Activated T-helper 1 cell treated with anti-CD3 and anti-CD28 coated beads, Interleukin-2, amount 50 U/mL, for 16 hours (primary cell): ENCODE measurements at places on chromosomes 3 and 15.

- no peak for DNase-seq
These were observed 132.8 kb downstream of the KCNAB1 start for GRCh38 chr3:156253150-156253549.

DNA sequence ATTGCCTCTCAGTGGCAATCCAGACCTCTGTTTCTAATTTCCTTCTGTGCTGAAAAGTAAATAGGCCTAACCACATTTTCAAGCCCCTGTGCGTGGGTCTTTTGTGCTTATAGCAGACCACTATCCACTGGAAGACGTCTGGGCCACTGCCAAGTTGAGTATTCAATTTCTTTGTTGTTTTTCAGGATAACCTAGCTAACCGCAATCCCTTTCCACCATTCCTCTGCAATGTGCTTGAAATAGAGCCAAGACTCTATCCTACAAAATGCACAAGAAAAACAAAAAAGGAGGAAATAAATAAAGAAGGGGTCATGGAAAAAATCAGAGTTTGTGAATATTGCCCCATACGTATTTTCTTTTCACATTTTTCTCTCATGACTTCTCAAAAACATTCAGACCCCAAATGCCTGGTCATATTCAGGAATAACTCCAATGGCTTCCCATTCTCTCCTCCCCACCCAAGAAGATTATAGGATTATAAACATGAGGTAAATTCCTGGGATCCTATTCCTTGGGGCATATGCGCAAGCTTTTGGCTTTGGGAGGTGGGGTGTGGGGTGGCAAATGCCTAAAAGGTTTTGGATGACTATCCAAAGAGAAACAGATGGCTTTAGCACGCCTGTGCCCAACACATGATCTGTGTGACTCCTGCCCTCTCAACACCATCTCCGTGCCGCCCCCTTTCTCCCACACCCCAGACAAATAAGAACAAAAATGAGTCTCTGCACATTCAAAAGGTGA lies 217.9 kb upstream of the THBS1 start:
- no peak for DNase-seq

GRCh38 chr3:68206524-68207117 lies 552.2 kb upstream of the SUCLG2 start:
- DNase-seq = no peak

DNA sequence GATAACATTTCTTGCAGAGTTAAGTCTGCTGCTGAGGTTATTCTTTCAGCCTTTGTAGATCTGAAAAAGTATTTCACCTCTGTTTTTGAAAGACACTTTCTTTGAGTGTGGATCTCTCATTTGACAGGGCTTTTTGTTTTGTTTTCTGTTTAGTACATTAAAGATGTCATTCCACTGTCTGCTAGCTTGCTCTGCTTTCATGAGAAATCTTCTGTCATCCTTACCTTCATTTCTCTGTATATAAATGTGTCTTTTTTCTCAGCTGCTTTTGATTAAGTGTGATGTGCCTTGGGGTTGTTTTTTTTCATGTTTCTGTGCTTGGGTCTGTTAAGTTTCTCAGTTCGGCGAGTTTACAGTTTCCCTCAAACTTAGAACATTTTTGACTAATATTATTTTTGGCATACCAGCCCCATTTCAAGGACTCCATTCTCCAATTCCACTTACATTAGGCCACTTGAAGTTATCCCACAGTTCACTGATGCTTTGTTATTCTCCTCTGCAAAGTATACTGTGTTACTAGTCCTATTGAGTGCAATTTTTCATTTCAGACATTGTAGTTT lies 43.9 kb upstream of the CA12 start:
- no peak for DNase-seq

DNA sequence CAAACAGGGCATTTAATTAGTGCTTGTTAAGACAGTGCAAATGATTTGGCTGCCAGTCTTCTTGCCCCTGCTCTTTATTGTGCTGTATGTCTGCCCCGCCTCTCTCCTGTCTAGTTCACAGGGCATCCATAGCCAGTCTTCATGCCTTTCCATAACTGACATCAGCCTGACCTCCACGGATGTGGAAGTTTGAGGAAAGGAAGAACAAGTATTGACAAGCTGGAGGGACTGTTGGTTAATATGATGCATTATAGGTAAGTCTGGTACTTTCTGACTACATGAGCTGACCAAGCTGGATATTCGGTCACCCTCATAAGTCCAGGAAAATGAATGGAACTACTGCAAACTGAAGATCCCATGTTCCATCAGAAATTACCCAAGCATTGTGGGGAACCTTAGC lies 325.9 kb downstream of the TIGIT start:
- no peak for DNase-seq

GRCh38 chr3:38516669-38517068 lies 20.5 kb downstream of the EXOG start:
- no peak for DNase-seq

DNA sequence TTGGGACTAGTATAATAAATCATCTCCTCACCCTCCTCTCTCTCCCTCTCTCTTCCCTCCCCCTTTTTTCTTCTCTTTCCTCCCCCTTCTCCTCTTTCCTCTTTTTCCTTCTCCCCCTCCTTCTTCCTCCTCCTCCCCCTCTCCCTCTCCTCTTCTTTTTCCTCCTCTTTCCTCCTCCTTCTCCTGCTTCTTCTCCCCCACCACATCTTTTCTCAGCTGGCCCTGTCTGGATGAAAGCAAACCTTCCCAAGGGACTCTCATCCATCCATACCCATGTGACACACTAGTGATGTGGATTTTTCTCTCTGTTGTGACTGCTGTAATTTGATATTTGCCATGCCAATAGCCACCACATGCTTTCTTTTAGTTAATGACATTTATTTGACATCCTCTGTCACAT lies 127.2 kb downstream of the EBLN2 start:
- no peak for DNase-seq

- DNase-seq = no peak
These were observed 461 bp downstream of the PCYT1A start for GRCh38 chr3:196287090-196287439.

DNA sequence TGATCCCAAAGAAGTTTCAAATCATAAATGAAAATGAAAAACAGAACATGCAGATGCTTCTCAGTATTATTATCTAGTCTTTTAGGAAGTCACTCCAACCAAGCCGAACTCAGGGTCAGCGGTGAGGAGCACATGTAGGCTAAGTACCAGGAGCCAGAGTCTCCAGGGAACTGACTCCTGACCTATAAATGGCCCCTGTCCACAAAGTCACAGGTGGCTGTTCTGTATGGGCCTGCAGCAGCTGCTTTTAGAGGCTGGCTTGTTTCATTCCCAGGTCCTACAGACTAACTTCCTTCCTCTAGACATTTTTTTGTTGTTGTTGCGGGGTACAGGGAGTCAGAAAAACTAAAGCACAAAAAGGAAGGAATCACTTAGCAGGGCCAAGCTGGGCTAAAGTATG lies 54.6 kb downstream of the DAPK2 start:
- no peak for DNase-seq

DNA sequence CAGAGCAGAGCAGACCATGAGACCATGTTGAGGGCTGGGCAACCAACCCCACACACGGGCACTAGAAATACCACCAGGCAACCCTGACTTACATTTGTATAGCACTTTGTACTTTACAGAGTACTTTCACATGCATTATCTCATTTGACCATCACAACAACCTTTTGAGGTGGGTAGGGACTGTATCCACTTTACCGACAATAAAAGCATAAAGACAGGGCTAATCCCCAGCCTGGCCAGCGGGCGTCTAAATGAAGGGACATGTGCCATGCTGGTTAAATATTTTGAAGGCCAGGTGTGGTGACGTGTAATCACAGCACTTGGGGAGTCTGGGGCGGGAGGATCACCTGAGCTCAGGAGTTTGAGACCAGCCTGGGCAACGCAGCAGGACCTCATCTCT lies 23.6 kb downstream of the RASGRP1 start:
- no peak for DNase-seq

DNA sequence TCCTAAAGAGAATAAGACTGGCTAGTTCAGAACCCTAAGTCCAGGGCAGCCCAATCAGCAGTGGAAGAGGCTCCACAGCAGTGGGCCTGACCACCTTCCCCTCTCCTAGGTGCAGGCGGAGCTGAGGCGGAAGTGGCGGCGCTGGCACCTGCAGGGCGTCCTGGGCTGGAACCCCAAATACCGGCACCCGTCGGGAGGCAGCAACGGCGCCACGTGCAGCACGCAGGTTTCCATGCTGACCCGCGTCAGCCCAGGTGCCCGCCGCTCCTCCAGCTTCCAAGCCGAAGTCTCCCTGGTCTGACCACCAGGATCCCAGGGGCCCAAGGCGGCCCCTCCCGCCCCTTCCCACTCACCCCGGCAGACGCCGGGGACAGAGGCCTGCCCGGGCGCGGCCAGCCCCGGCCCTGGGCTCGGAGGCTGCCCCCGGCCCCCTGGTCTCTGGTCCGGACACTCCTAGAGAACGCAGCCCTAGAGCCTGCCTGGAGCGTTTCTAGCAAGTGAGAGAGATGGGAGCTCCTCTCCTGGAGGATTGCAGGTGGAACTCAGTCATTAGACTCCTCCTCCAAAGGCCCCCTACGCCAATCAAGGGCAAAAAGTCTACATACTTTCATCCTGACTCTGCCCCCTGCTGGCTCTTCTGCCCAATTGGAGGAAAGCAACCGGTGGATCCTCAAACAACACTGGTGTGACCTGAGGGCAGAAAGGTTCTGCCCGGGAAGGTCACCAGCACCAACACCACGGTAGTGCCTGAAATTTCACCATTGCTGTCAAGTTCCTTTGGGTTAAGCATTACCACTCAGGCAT lies 33.7 kb downstream of the VIPR1 start:
- no peak for DNase-seq

DNA sequence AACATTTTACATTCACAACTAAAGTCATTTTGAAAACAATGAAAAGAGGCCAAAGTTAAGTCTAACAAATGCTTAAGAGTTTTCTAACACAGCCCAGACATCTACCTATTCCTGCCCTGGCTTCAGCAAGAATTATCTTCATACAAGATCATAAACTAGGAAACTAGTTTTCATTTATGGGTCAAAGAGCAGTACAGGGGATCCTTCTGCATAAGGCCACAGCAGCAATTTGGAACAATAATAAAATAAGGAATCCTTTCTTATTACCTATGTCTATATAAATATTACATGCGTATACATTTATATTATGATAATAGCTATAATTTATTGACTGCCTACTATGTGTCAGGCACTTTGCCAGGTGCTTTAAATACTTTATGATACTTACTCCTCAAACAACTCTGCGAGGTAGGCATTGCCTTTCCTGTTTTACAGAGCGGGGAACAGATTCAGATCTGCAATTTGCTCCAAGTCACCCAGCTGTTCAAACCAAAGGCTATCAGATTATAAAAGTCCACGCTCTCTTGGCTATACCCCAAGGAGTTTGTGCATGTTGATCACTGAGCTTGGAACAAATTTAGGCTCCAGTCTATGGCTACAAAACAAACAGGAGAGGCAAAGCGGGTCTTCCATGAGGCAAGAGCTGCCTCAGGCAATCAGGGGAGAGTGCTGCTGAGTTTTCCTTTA lies 196.4 kb downstream of the RORA start:
- DNase-seq = no peak

- no peak for DNase-seq
These were observed 7.9 kb upstream of the BCL2A1 start for GRCh38 chr15:79978655-79979514.

- DNase-seq = no peak
These were observed 142.9 kb downstream of the ADAM10 start for GRCh38 chr15:58606577-58607080.
